Activated naive CD8-positive, alpha-beta T cell treated with anti-CD3 and anti-CD28 coated beads, Interleukin-2, amount 10 ng/mL, durations not matched to agents 7 days and 5 days (primary cell): ENCODE measurements at places on chromosomes 3 and 15. TPM values are rescaled to one million over a fixed set of nuclear protein-coding genes. Genes with fewer than 3 reads are reported as not detected.

Gene GOLGA6L4
- total RNA-seq: 4.6 TPM

DNA sequence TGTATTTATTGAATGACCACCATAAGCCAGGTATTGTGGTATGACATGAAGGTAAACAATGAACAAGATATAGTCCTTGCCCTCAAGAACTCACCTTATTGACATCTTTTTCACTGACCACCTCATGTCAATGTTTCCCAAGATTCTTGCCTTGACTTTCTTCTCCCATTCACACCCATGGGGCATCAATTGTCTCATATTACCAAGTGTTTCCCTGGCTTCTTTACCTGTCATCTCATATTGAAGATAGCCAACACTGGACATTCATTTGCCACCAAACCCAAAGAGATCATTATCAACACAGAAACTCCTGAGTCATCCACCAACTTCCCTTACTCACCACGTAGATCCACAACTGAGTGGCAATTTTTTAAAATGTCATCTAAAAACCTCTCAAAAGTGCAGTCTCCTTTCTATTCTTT, 2.2 kb downstream of the EFHB start:
- no peak for DNase-seq
- peaks cover 23% of the 10 kb centered on the region for H3K4me1 ChIP-seq
- H3K36me3 ChIP-seq: no peaks in the 10 kb centered on the region
- H3K4me3 ChIP-seq: peak overlapping the region; percentile 17
- peaks cover 10% of the 10 kb centered on the region for H3K27me3 ChIP-seq

GRCh38 chr3:175316799-175317198, 457.7 kb downstream of the NAALADL2 start:
- no peak for DNase-seq
- no peaks in the 10 kb centered on the region for H3K36me3 ChIP-seq
- H3K27ac ChIP-seq: no peak overlapping the region
- no peak overlapping the region for H3K4me3 ChIP-seq
- no peaks in the 10 kb centered on the region for H3K27me3 ChIP-seq

Gene TRANK1
- total RNA-seq: 99.6 TPM

DNA sequence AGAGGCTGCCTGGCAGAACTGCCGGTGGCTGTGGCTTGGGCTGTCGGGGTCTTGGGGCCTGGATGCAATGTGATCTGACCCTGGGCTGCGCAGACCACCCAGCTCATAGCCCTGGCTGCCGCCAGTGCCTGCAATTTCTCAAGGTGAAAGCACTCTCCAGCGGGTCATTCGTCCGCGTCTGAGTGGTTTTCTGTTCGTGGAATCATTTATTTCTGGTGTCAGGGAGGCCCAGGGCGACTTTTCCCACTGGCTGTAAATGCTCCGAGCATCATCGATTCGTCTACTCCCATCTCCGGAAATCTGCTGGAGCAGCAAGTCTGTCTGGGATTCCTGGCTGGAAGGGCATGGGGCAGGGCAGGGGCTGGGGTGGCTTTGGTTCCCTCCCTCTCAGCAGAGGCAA, 40.6 kb upstream of the ADPGK start:
- H3K4me1 ChIP-seq: no peaks in the 10 kb centered on the region
- no peak for DNase-seq
- peaks cover 23% of the 10 kb centered on the region for H3K27me3 ChIP-seq

GRCh38 chr3:154304116-154304786, 20.0 kb downstream of the DHX36 start:
- no peak for DNase-seq
- no peak overlapping the region for H3K4me3 ChIP-seq
- H3K36me3 ChIP-seq: peaks cover 49% of the 10 kb centered on the region
- no peak overlapping the region for H3K27ac ChIP-seq
- peaks cover 14% of the 10 kb centered on the region for H3K4me1 ChIP-seq

DNA sequence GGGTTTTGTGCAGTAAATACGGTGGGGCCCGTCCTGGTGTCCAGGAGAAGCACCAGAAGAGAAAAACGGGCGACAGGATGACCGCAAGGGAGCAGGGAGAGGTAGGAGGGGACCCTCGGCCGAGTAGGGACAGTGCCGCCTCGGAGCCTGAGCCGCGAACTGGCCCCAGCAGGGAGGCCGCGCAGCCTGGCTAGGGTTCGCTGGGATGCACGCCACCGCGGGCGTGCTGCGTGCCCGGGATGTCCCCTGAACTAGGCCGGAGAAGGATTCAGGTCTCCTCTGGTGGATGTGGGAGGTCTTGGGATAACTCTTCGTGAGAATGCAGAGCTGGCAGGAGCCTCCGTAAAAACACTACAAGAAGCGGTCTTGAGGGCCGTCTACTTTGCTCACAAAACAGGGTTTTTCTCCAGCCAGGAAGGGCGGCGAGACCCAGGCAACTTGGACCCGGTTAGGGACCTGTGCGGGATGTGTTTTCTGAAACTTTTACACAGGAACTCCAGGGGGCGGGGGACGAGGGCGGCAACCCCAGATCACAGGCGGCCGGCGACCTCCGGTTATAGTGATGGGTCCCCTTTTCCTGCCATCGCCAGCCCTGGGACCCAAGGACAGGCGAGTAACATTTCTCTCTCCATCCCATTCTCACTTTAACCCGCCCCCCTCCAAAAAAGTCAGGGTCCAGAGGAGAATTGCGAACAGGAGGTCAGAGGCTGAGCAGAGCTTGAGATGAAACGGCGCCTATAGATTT, 35.5 kb downstream of the NR2F2 start:
- no peak overlapping the region for H3K4me3 ChIP-seq
- H3K36me3 ChIP-seq: peaks cover 2% of the 10 kb centered on the region
- H3K27ac ChIP-seq: peak overlapping the region; percentile 56

GRCh38 chr3:86958534-86958933, 32.4 kb downstream of the VGLL3 start:
- H3K36me3 ChIP-seq: no peaks in the 10 kb centered on the region
- H3K4me1 ChIP-seq: no peaks in the 10 kb centered on the region
- no peak overlapping the region for H3K4me3 ChIP-seq
- no peak overlapping the region for H3K27ac ChIP-seq
- no peak for DNase-seq

DNA sequence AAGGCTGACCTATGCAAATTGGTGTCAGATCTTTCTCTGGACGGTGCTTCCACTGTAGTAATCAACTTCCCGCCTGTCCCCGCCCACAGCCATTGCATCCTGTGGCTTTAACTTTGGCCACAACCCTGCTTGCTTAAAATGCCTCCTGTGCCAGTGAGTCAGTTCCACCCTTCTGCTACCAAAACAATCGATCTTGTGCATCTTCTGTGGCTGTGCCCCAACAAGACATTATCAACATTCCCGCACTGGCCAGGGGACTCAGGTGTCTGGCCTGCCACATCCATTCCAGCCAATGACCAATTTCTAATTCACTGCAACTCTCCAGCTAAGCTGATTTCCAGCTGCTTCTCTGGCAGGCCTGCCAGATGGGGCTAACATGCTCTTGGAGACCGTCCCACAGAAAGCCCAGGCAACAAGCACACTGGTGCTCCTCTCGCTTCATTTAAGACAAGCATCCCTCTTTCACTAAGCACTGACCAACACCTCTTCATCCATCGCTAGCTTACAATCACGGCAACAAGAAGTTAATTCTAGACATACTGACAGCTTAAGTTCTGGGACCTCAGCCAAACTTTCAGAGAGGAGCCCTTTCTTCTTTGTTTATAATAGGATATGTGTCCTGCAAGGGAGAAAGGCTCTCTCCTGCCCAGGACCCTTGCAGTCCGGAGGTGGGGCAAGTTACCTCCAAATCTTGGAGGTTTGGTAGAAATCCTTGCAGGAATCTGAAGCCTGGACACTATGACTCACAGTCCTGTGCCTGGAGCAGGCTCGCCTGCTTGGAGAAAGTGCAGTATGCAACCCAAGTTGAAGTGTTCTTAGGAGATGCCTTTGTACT, 6.7 kb downstream of the CA12 start:
- peaks cover 10% of the 10 kb centered on the region for H3K4me1 ChIP-seq
- DNase-seq: no peak
- H3K4me3 ChIP-seq: no peak overlapping the region
- H3K27me3 ChIP-seq: peaks cover 9% of the 10 kb centered on the region
- no peak overlapping the region for H3K27ac ChIP-seq
- no peaks in the 10 kb centered on the region for H3K36me3 ChIP-seq

Gene BCL2A1
- 33.6 TPM for total RNA-seq

GRCh38 chr3:9291821-9292410, 42.5 kb upstream of the SRGAP3 start:
- no peak for DNase-seq
- no peak overlapping the region for H3K27ac ChIP-seq
- H3K4me1 ChIP-seq: no peaks in the 10 kb centered on the region
- peaks cover 29% of the 10 kb centered on the region for H3K27me3 ChIP-seq
- no peak overlapping the region for H3K4me3 ChIP-seq

GRCh38 chr15:48896869-48897814, 19.2 kb downstream of the EID1 start:
- H3K36me3 ChIP-seq: no peaks in the 10 kb centered on the region
- no peak for DNase-seq
- no peak overlapping the region for H3K27ac ChIP-seq
